ENCODE measurements at places on chromosomes 5 and 9.

DNA sequence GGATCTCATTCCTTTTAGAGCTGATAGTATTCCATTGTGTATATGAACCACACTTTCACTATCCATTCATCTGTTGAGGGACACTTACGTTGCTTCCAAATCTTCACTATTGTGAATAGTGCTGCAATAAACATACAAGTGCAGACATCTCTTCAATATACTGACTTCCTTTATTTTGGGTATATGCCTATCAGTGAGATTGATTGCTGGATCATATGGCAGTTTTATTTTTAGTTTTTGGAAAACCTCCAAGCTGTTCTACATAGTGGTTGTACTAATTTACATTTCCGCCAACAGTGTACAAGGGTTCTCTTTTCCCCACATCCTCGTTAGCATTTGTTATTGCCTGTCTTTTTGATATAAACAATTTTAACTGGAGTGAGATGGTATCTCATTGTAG is 33.8 kb upstream of the LECT2 start:
- DNase-seq = no peak

- DNase-seq = no peak
Measured at GRCh38 chr5:176429972-176430371, 13.6 kb upstream of the CLTB start.

GRCh38 chr9:79684711-79685575 is 113.2 kb downstream of the TLE4 start:
- DNase-seq = peak; percentile 87

- DNase-seq = no peak
Measured at GRCh38 chr5:108798513-108799265, 51.0 kb downstream of the FER start.

DNA sequence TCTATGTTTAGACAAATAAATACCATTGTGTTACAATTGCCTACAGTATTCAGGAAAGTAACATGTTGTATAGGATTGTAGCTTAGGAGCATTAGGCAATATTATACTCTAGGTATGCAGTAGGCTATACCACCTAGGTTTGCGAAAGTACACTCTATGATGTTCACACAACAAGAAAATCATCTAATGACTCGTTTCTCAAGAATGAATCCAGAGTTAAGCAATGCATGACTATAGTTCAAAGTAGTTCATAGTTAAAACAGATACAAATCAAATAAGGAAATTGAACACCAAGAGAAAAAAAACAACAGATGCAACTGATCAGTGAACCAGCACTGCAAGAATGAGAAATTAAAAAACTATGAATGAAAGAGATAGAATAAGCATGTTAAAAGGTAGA is 27.6 kb upstream of the ABLIM3 start:
- peak; percentile 25 for DNase-seq

GRCh38 chr5:10288592-10289219 is 19.0 kb downstream of the CMBL start:
- no peak for DNase-seq

- DNase-seq = peak; percentile 89
Measured at GRCh38 chr5:59069438-59070079, 486.7 kb downstream of the RAB3C start.

GRCh38 chr9:136626066-136626725 is 36.5 kb upstream of the EGFL7 start:
- DNase-seq = no peak

GRCh38 chr5:159489779-159490178 is 159.5 kb upstream of the IL12B start:
- DNase-seq = no peak

DNA sequence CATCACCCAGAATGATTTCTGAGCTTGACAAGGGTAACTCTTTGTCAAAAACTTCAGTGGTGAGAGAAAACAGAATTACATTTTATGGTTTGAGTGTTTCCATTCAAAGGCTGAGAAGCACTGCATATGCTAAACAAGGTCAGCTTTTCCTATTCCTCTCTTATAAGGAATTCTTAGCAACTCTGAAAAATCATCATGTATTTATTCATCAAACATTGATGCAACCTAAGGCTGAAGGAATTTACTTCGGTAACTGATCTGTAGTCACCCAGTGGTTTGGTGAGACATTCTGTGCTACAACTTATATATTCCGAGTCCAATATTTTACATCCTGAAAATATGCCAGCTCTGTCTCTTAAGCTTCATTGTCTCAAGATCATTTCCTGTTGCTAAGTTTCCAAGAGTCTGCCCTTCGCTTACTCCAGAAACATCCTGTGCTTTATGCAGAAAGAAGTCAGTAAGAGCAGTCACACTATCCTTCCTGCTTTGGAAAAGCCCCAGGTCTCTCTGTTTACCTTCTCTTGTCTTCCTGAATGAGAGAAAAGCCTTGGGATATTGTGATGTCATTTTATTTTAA is 176.6 kb upstream of the TBCA start:
- no peak for DNase-seq

DNA sequence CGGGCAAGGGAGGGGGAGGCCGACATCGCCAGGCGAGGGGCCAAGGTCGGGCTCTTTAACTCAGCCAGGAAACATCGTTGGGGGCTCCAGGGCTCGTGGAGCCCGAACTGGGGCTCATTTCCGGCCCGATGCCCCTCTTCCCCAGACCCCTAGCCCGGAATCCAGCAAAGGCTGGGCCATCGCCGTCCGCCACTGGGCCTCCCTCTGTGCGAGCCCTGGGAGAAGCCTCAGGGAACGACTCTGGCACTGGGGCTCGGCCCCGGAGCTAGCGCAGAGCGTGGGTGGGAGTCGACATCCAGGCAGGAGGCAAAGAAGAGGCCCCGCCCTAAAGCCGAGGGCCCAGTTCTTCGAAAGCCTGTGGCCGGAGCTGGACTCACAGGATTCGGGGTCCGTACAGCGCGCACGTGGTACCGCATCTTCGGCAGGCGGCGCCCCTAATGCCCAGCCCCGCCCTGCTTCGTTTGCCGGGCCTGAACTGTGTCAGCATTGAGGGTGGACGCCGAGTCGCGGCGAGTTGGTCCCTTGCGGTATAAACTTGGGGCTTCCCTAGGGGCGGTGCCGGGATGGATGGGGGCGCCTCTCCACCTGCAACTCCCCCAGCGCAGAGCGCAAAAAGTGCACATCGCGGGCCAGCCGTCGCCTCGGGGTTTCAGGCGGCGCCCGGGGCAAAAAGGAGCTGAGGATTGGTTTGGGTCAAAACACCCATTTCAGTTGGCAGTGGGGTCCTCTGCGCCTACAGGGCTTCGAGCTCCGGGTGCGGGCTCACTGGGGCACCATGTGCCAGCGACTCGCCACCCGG is 3.6 kb upstream of the PAX5 start:
- DNase-seq = no peak

DNA sequence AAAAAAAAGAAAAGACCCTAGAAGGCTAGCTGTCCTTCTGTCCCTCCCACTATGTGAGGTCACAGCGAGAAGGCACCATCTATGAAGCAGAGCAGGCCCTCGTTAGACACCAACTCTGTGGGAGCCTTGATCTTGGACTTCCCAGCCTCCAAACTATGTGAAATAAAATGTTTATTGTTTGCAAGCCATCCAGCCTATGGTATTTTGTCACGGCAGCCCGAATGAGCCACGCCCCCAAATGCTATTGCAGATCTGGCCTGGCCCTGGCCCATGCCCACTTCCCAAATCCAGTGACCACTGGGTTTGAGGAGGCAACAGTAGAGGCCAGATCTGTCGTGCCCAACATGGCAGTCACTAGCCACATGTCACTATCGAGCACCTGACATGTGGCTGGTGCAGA is 10.8 kb downstream of the STK10 start:
- DNase-seq = no peak

GRCh38 chr5:100584069-100584468 is 48.9 kb downstream of the FAM174A start:
- DNase-seq = no peak

DNA sequence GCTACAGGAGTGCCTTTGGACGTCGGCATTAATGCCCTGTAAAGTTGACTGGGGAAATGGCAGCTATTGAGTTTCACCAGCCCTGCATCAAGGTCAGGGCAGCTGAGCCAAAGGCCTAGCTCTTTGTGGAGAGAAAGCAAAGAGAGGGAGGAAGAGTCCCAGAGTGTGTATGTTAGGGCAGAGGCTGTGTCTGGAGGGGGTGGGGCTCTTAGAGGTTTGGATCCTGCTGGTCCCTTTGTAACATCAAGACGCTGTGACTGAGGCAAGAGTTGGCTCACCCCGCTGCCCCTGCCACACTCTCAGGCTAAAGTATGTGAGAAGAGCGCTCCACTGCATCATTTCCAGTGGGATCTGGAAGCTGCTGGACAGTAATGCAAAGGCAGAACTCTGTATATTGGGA is 34.3 kb downstream of the TMOD1 start:
- DNase-seq = no peak

- no peak for DNase-seq
Measured at GRCh38 chr5:135880801-135881200, 14.8 kb downstream of the IL9 start.

- no peak for DNase-seq
Measured at GRCh38 chr5:74020503-74020902, 394.5 kb downstream of the ARHGEF28 start.

- DNase-seq = no peak
Measured at GRCh38 chr5:87307796-87308423, 40.2 kb downstream of the RASA1 start.

GRCh38 chr9:136942112-136942880 is 2.2 kb downstream of the FBXW5 start:
- no peak for DNase-seq
